ENCODE measurements at places on chromosomes 11 and 22.

DNA sequence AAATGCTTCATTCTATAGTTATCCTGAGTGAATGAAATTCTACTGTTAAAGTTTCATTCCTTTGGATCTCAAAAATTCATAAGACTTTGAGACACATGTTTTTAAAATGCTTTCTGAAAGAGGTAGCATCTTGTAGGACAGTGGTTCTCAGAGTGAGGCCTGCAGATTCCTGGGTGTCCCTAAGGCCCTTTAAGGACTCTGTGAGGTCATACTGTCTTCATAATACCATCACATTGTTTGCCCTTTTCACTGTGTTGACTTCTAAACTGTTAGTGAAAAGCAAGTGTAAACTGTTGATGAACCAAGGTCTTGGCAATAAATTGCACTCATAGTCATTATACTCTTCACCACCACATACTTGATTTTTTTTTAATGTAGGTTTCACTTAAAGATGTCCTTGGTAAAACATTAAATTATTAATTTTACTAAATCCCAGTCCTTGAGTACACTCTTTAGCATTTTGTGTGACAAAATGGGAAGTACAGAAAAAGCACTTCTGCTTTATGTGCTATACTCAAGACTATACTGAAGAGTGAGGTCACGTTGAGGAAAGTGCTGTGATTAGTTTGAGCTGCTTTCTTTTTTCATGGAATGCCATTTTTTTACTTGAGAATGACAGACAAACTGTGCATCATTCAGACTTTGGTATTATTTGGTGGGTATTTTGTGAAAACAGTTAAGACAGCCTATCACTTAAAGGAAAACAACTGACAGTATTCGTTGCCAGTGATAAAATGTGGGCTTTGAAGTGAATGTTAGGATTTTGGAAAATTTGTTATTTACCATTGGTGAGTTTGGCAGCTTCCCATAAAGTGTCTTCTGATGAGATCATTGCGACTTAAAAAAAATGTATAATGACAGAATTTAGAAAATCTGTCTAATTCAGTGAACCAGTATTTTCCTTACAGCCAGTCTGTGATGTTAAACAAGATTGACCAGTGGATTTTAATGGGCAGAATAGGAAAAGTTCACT, 61.1 kb downstream of the SPECC1L start:
- no peak for DNase-seq
- H3K4me1 ChIP-seq: peaks cover 35% of the 10 kb centered on the region
- H3K27me3 ChIP-seq: no peaks in the 10 kb centered on the region
- no peak overlapping the region for H3K4me3 ChIP-seq
- H3K27ac ChIP-seq: no peak overlapping the region
- H3K36me3 ChIP-seq: peaks cover 48% of the 10 kb centered on the region

DNA sequence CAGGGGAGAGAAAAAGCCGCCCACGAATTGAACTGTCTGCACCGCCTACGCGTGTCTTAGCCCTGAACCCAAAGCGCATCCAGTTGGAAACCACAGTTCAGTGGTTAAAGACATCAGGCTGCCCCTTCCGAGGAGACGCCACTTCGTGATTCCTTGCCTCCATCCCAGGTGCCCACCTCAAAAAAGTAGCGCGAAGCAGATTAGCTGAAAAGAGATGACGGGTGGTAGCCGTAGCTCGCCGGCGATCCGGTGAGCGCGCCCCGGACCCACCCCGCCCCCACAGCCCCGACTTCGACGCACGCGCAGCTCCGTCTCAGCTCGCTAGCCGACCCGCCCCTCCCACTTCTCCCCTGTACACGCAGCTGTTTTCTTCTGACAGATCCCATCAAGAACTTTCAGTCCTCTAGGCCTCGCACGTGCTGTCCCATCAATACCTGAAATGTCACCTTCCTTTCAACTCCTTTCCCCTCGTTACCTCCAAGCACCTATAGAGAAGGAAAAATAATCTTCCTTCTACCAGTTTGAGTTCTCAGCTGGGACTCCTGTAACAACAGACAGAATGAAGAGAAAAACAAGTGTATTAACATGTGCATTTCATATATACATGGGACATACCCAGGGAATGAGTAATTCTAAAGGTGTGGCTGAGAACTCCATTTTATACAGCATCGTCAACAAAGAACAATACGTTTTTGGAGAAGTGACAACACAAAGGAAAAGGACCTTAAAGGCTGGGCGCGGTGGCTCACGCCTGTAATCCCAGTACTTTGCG, 49.5 kb downstream of the OR4D9 start:
- H3K4me1 ChIP-seq: peaks cover 48% of the 10 kb centered on the region
- H3K27ac ChIP-seq: peak overlapping the region; percentile 90
- H3K27me3 ChIP-seq: peaks cover 3% of the 10 kb centered on the region
- DNase-seq: peak; percentile 87
- peak overlapping the region; percentile 87 for H3K4me3 ChIP-seq

- no peak for DNase-seq
- no peak overlapping the region for H3K27ac ChIP-seq
- H3K27me3 ChIP-seq: peaks cover 8% of the 10 kb centered on the region
- no peaks in the 10 kb centered on the region for H3K36me3 ChIP-seq
- H3K4me3 ChIP-seq: no peak overlapping the region
These were observed 63.4 kb downstream of the ST3GAL4 start for GRCh38 chr11:126418887-126419286.

DNA sequence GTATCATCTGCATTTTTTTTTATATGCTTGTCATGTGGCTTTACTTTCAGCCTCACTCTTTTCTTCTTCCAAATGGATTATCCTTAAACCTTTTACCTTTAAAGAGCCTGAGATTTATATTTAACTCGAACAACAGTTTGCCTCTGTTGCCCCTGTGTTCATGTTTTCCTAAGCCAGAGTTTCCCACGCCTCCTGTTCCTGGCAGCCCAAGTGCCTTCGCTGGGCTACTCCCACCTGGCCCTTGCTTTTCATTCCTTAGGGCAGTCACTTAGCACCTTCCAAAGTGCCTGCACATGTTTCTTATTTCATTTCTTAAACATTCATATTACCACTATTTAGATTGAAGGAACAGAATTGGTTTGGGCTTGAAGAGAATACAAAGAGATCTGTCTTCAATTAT, 13.3 kb downstream of the TBRG1 start:
- no peaks in the 10 kb centered on the region for H3K4me1 ChIP-seq
- H3K36me3 ChIP-seq: peaks cover 49% of the 10 kb centered on the region
- no peak overlapping the region for H3K27ac ChIP-seq
- DNase-seq: no peak
- no peaks in the 10 kb centered on the region for H3K27me3 ChIP-seq

- peaks cover 8% of the 10 kb centered on the region for H3K27me3 ChIP-seq
- no peaks in the 10 kb centered on the region for H3K36me3 ChIP-seq
- H3K4me3 ChIP-seq: no peak overlapping the region
- no peak overlapping the region for H3K27ac ChIP-seq
- no peak for DNase-seq
These were observed 52.3 kb downstream of the ST14 start for GRCh38 chr11:130211781-130212401.

- DNase-seq: peak; percentile 23
- no peaks in the 10 kb centered on the region for H3K4me1 ChIP-seq
- H3K36me3 ChIP-seq: peaks cover 61% of the 10 kb centered on the region
- no peak overlapping the region for H3K4me3 ChIP-seq
These were observed 92.6 kb downstream of the DEPDC5 start for GRCh38 chr22:31846161-31847115.

GRCh38 chr11:12680246-12680939, 6.2 kb downstream of the TEAD1 start:
- peaks cover 73% of the 10 kb centered on the region for H3K27me3 ChIP-seq
- no peak overlapping the region for H3K4me3 ChIP-seq
- H3K36me3 ChIP-seq: no peaks in the 10 kb centered on the region
- DNase-seq: peak; percentile 38

- no peak for DNase-seq
- no peaks in the 10 kb centered on the region for H3K4me1 ChIP-seq
- no peak overlapping the region for H3K27ac ChIP-seq
- H3K36me3 ChIP-seq: peaks cover 2% of the 10 kb centered on the region
- H3K27me3 ChIP-seq: peaks cover 5% of the 10 kb centered on the region
These were observed 11.2 kb downstream of the MPST start for GRCh38 chr22:37030560-37031281.

DNA sequence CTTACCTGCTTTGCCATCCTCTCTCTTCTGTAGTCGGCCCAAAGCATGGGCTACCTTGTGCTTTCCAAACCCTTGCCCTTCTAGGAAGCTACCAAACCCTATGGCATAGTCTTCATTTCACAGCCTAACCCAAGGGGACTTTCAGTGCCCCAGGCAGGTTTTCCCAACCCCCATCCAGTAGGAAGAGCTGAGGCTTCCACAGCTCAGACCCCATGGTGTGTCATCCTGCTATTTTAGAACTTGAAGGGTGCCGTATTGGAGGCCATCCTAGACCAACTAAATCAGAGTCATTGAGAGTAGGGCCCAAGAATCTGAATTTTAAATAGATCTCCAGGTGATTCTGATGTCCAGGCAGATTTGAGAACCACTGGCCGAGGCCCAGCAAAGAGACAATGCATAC, 31.9 kb upstream of the TUB start:
- peaks cover 28% of the 10 kb centered on the region for H3K27me3 ChIP-seq
- H3K36me3 ChIP-seq: no peaks in the 10 kb centered on the region
- DNase-seq: peak; percentile 9
- H3K27ac ChIP-seq: no peak overlapping the region
- H3K4me3 ChIP-seq: no peak overlapping the region
- no peaks in the 10 kb centered on the region for H3K4me1 ChIP-seq

- H3K36me3 ChIP-seq: no peaks in the 10 kb centered on the region
- no peak overlapping the region for H3K27ac ChIP-seq
- DNase-seq: no peak
- no peak overlapping the region for H3K4me3 ChIP-seq
- H3K4me1 ChIP-seq: peaks cover 10% of the 10 kb centered on the region
These were observed 143.8 kb downstream of the NECTIN1 start for GRCh38 chr11:119585043-119585781.

- H3K4me1 ChIP-seq: no peaks in the 10 kb centered on the region
- DNase-seq: no peak
- H3K4me3 ChIP-seq: no peak overlapping the region
- no peaks in the 10 kb centered on the region for H3K27me3 ChIP-seq
- H3K36me3 ChIP-seq: no peaks in the 10 kb centered on the region
These were observed 24.1 kb upstream of the TUB start for GRCh38 chr11:8056810-8057463.

GRCh38 chr11:126079621-126080124, 17.0 kb upstream of the CDON start:
- H3K27me3 ChIP-seq: peaks cover 6% of the 10 kb centered on the region
- no peak for DNase-seq
- H3K36me3 ChIP-seq: no peaks in the 10 kb centered on the region
- no peak overlapping the region for H3K4me3 ChIP-seq

DNA sequence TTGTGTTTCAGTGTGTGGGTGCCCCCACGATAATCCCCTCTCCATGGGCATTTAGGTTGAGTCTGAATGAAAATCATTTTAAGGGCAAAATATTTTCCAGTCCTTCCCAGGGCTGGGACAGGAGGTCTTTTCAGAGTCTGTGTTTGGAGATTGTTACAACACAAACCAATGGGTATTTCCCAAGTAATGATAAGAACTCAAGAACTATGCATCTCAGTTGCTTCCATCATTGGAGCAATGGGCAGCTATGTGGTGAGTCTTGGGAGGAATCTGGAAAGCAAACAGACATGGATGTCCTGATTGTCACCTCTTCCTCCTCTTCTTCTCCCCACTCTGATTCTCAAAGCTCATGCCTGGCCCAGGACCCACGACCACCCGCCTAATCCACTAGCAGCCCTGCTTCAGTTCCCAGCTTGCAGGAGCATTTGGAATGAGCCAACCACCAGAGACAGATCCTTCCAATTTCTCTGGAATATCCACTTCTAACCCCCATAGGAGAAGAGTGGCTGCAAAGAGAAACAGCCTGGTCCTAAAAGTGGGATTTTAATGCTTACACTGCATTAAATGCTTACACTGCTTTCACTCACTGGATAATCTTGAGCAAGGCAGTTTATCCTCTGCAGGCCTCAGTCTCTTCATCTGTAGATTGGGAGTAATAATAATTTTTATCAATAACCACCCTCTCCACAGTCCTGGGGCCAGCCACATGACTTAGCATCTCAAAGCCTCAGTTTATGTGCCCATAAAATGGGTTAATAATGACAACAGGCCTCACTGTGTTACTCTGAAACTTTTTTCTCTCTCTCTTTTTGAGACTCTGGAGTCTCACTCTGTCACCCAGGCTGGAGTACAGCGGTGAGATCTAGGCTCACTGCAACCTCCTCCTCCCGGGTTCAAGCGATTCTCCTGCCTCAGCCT, 404.3 kb downstream of the MN1 start:
- H3K27me3 ChIP-seq: no peaks in the 10 kb centered on the region
- H3K36me3 ChIP-seq: no peaks in the 10 kb centered on the region
- DNase-seq: no peak

All from activated CD8-positive, alpha-beta T cell treated with anti-CD3 and anti-CD28 coated beads, Interleukin-2, amount 10 ng/mL, durations not matched to agents 7 days and 5 days (primary cell).